ENCODE measurements at places on chromosomes 4 and X.

- no peak for DNase-seq
These were observed 1035.6 kb downstream of the C4orf33 start for GRCh38 chr4:130131536-130131935.

DNA sequence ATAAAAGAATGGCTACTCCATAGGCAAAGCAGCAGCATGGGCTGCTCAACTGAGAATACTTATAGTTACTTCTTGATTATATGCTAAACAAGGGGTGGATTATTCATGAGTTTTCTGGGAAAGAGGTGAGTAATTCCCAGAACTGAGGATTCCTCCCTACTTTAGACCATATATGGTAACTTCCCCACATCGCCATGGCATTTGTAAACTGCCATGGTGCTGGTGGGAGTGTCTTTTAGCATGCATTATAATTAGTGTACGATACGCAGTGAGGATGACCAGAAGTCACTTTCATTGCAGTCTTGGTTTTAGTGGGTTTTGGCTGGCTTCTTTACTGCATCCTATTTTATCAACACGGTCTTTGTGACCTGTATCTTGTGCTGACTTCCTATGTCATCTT, 141.5 kb downstream of the MAGEB17 start:
- no peak for DNase-seq

DNA sequence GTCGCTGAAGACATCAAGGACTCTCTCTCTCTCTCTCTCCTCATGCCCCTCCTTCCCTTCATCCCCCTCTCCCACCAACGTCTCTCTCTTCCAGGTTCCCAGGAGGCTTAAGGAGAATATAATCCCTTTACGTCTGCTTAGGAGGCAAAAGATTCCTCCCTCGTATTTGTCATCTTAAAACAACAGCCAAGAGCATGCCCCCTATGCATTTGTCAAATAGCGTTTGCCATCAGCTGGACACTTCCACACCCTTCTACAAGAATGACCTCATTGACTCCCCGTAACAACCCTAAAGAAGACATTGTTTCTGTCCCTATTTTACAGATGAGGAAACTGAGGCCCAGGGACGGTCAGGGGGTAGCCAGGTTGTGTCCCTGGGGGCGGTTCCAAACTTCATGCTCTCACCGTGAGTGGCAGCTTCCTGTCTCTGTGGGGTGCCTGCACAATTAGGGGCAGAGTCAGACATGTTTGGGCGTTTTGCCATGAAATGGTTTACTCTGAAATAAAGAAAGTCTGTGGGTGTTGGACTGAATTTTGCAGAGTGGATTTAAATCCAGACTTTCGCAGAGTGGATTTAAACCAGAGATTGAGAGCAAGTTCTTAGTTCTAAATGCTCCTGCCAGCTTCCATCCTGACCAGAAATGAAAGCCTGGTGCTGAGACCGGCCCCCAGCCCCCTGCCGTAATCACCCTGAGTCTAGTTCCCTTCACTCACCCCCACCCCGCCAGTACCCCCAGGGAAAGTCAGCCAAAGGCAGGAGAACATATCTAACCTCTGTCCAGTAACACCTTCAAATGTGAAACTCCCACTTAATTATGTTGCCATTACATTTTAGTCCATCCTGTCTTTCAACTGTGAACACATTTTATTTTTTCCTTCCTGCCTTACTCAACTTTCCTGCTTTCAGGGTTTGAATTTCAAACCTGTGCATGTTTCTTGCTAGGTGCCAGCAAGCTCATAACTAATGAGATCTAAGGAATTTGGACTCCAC, 44.3 kb upstream of the TBL1X start:
- no peak for DNase-seq

GRCh38 chr4:153061971-153062370, 125.8 kb downstream of the FHDC1 start:
- DNase-seq = no peak

- DNase-seq = no peak
These were observed 36.7 kb upstream of the CABS1 start for GRCh38 chr4:70298051-70298450.

- no peak for DNase-seq
These were observed 410.9 kb downstream of the PCDH10 start for GRCh38 chr4:133559987-133560386.

- no peak for DNase-seq
These were observed 209.1 kb upstream of the FAT1 start for GRCh38 chr4:186932631-186933187.

DNA sequence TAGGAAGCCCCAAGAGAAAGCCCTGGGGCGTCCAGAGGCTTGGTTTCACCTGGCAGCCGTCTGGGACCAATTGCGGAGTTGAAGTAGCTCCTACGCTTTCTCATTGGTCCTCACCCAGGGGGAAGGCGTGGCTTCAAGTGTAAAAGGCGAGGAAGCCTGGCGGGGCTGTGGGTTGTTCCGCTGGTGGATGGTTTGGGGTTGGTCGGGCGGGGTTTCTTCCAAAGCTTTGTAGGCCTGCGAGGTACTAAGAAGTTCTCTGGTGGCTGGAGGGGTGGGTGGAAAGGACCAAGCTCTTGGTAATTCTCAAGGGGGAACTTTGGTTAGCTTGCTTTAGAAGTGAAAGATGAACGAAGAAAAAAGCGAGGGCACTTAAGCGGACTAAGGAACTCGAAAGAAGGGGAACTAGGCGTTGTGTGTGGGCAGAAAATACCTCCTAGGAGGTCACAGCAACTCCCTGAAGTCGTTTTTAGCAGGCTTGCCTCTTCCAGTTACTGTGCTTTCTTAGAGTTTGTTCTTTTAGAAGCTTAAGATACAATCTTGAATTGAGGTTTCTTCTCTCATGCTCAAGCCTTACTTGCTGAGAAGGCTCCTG, 36.6 kb downstream of the CCNG2 start:
- peak; percentile 31 for DNase-seq

DNA sequence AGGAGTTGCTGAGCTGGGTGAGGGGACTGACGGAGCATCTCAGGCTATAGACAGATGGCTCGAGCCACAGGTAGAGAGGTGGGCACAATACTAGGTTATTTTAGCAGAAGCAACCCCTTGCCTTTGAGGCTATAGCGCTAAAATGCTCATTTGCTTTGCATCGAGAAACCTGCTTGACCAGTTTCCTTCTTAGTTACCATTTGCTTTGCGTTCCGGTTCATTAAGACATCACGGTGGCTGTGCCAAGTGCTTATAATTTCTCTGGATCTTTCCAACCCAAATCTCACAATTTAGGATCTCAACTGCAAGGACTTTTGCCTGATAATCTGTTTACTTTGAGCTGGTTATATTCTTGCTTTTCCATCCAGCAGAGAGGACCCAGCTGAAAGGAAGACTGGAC, 40.8 kb downstream of the DLG3 start:
- no peak for DNase-seq

GRCh38 chr4:76879731-76880364, 18.1 kb downstream of the SOWAHB start:
- DNase-seq = no peak

GRCh38 chr4:144710526-144710912, 64.6 kb downstream of the HHIP start:
- DNase-seq = no peak

GRCh38 chr4:92606227-92606626, 302.5 kb downstream of the GRID2 start:
- DNase-seq = no peak

- no peak for DNase-seq
These were observed 1411.1 kb upstream of the TENM3 start for GRCh38 chr4:180832073-180832472.

GRCh38 chrX:30941898-30942297, 52.8 kb upstream of the TAB3 start:
- no peak for DNase-seq

DNA sequence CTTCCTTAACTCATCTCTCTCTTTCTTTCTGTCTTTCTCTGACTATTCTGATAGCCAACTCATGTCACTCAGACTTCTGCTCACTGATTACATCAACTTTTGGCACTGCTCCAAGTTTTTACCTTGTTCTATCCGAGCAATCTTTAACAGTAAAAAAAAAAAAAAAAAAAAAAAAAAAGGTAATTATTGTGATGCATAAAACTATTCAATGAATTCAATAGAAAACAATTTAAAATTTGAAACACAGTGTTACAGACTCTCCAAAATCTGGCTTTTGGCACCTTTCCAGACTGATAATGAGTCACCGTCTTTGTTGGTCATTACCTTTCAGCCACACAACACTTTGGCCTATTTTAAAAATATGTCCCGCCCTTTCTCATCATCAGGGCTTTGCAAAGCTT, 229.5 kb downstream of the GALNTL6 start:
- no peak for DNase-seq

- DNase-seq = no peak
These were observed 2535.3 kb downstream of the PCDH7 start for GRCh38 chr4:33255507-33255906.

DNA sequence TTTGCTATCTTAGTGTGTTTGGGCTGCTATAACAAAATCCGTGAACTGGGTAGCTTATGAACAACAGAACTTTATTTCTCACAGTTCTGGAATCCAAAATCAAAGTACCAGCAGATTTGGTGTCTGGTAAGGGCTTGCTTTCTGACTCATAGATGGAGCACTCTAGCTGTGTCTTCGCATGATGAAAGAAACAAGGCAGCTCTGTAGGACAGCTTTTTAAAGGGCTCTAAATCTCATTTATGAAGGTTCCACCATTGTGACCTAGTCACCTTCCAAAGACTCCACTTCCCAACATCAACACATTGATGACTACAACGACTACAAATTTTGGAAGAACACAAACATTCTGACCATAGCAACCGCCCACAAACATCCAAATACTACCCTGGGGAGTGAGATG, 158.6 kb upstream of the LCORL start:
- DNase-seq = no peak

- DNase-seq = no peak
These were observed 40.9 kb upstream of the IL15 start for GRCh38 chr4:141595531-141595930.

GRCh38 chrX:84248226-84248625, 60.2 kb upstream of the RPS6KA6 start:
- no peak for DNase-seq

GRCh38 chrX:39757971-39758370, 339.8 kb downstream of the BCOR start:
- DNase-seq = no peak

- DNase-seq = no peak
These were observed 827 bp upstream of the RTL3 start for GRCh38 chrX:78659955-78660354.

GRCh38 chrX:88202149-88202548, 544.9 kb upstream of the CPXCR1 start:
- no peak for DNase-seq

- no peak for DNase-seq
These were observed 30.9 kb upstream of the RASGEF1B start for GRCh38 chr4:81502564-81502963.

DNA sequence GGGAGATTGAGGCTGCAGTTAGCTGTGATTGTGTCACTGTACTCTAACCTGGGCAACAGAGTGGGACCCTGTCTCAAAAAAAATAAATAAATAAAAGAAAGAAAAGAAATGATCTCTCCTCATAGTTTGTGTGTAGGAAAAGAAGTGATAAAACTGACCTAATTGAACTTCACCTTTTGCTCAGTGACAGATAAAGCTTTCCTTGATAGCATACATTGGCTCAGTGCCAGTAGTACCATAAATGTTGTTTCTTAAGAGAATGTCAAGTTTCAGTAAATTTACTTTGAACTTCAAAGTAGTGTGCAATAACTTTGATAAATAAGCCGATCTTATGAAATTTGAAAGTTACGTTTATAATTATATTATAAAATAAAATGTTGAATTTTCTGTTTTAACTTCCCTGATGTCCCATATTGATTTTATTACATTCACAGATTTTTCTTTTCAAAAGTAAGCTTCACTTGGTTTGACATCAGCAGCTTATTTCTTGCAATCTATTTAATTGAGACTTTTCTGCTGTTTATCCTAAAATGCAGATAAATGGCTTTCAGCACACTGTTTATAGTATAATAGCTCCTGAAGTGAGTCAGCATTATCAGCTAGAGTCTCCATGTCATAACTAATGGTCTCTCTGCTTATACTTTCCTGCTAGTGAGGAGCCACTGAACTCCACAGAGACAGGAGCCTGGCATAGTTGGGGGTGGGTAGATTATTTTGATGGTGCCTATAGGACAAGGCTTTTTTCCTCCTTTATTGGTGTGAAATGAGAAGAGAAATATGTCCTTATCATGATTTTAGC, 330.1 kb downstream of the BMPR1B start:
- no peak for DNase-seq

GRCh38 chrX:13110433-13111324, 66.3 kb upstream of the FAM9C start:
- DNase-seq = peak; percentile 39
